ENCODE measurements at places on chromosomes 1 and 21.

GRCh38 chr1:95117207-95118066 is at the start of gene TLCD4:
TSS of gene TLCD4 (plus strand) at chr1:95117355. CDS start at chr1:95143902, 26,547 bp downstream.
- peak; percentile 29 for DNase-seq

DNA sequence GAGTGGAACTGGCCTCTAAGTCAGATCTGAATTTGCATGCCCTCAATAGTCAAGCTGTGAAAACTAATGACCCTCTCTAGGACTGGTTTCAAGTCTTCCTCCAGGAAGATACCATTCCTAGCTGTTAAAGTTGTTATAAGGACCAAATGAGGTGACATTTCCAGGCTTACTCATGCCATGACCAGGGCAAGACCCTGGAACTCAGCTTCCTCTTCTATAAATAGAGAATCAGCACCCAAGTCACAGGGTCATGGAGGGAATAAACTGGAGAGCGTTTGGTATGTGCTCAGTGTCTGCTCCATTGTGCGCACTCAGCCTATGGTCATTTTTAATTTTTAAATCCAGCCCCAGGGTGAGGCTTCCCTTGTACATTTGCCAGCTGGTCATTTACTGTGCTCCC is 2.5 kb downstream of the S100A9 start:
- DNase-seq = no peak

DNA sequence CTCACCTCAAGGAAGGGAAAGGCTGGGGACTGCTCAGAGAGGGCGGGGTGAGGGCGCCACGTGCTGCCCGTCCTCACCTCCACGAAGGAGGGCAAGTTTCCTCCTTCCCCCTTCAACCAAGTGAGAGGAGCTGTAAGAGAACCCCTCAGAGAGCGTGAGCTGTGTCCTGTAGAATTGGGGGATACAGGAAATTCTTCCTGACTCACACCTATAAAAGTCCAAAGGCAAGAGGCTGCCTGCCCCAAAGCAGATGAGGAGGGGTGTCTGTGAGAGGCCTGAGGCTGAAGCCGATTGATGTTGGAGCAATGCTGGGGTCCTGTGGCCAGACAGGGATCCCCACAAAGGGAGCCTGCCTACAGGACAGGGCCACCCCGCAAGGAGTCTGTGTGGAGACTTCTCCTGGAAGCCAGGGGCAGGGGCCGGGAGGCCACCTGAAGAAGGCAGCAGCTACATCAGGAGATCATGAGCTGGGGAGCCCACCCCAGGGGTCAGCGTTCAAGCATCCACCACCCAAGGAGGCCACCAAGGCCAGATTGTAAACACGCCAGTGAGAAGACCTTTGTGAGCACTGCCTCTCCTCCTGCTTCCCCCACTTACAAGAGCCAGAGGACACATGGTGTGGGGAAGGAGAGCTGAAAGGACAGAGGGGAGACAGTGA is 27.7 kb downstream of the S100A6 start:
- no peak for DNase-seq

- no peak for DNase-seq
Measured at GRCh38 chr1:51712590-51712989, 95.7 kb downstream of the OSBPL9 start.

GRCh38 chr1:56575865-56576264 is 3.5 kb downstream of the PLPP3 start:
- no peak for DNase-seq

- DNase-seq = no peak
Measured at GRCh38 chr1:244836584-244836983, 1.1 kb downstream of the COX20 start.

- DNase-seq = peak; percentile 14
Measured at GRCh38 chr21:45994086-45994661, 12.6 kb downstream of the COL6A1 start.

DNA sequence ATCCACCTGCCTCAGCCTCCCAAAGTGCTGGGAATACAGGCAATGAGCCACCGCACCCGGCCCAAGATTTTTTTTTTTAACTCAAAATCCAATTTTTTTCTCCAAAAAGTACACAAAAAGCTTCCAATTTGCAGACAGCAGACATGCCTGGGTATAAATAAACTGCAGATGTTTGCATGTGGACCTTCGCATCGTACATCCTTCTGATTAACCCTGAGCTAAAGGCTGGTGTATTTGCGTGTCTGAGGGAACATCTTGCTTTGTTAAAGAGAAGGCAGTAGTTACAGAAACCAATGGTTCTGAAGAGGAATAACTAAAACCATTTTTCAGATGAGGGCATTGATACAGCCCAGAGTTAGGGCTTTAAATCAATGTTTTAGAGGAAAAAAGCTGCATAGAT is 12.7 kb downstream of the BCAR3 start:
- DNase-seq = no peak

DNA sequence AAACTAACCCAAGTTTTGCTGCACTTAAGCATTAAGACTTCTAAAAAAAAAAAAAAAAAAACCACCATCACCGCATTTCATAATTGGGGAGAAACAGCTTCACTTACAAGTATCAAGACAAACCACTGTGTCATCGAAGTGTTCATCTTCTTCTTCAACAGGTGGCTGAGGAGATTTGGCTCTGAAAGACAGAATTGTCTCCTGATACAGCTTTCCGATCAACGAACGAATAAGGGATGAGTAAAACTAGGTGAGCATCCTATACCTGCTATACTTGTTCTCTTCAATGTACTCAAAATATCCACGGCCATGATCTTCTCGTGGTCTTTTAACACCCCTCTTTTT is 2.0 kb downstream of the HNRNPU start:
- DNase-seq = no peak

DNA sequence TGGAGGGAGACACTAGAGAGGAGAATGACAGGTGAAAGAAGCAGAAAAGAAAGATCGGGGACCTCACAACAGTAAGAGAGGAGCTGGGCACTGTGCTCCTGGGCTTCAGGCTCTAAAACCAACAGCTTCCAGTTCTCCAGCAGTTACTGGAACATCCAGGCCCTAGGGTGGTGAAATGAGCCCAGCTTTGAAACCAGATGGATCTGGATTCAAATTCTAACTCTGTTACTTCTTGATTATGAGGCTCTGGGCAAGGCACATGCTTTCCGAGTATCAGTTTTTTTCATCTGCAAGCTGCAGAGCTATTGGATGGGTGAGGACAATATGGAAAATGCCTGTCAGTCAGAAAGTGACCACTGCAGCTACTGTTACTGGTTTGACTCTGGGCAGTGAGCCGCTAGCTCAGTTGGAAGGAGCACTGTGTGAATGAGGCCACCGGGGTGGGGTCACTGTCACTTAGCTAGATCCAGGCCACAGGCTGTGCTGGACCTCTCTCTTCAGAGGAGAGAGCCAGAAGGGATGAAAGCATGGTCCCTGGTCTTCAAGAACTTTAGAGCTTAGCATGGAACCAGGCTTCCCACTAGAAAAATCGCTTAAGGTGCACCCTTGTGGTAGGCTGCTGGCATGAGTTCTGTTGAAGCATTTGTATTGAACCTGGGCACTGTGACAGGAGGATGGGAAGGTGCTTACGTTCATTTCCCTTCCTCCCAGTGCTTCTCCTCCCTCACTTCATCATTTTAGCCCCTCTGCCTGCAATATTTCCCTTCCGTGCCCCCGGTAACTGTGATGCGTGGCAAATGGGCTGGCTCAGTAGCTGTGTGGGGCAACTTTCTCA is 12.2 kb downstream of the PLEKHO1 start:
- DNase-seq = no peak

DNA sequence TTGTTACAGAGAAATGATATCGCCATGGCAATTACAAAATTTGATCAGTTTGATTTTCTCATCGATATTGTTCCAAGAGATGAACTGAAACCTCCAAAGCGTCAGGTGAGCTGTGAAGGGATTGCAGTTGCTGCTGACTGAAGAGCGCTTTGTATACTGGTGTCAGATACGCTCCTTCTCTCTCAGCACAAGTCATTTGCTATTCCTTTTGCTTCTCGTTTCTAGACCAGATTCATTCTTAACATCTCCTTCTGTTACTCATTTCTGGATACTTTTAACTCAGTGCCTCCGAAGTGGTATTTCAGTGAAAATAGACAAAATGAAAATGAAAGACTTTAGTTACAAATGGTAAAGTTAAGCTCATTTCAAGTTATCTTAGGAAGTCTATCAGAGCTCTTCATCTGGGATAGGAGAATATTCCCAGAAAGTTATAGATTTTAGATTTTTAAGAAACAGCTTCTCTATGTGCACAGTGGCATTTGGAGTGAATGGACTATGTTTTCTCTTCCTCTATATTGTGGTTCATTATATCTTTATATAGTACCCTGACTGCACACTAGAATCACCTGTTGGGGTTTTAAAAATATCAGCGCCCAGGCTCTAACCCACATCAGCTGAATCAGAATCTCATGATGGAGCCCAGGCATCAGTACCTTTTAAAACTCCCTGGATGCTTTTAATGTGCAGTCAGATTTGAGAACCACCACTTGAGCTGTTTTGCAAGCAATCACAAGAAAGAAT is 30.3 kb upstream of the KCNQ4 start:
- no peak for DNase-seq

DNA sequence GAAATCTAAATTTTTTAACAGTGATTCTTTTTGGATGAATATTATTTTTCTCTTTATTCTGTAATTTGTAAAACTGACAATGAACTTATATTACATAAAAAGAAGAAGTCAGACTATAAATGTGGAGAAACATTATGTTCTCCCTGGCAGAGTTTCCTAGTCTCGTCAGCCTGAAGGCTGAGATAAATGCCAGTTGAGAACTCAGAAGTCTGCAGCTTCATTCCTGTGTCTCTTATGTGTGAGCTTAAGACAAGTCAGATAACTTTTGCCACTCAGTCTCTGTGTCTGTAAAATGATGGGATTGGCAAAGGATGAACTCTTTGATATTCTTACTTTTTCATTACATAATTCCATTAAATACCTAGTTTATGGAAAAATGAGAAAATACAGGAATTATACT is 568.8 kb upstream of the ZRANB2 start:
- DNase-seq = no peak

DNA sequence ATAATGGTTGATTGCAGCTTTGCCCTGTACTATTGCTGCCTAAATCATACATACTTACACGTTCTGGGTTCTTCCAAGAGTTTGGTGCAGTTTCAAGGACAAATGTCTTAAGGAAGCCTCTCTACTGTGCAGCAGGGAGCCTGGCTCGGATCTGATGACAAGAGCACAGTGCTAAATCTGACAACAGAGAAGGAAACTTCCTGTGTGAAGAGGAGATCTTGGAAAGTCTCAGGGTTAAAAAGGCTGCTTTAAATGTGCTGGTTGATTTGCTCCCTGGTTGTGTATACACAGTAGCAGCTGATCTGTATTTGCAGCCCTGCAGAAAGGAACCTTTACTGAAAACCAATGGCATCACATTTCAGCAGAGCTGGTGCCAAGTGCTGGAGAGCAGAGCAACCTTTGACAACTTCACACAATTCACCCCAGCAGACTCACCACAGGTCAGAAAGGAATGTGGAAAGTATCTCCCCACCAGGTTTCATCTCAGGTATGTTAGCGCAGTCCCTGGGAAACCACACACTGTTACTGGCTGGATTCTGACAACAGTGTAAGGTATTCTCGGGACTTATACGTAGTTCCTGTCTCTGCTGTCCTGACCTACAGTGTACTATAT is 355.0 kb upstream of the ESRRG start:
- DNase-seq = no peak

- DNase-seq = peak; percentile 2
Measured at GRCh38 chr1:196361112-196361714, 247.0 kb downstream of the KCNT2 start.

GRCh38 chr1:214440219-214440965 is 111.0 kb downstream of the PTPN14 start:
- DNase-seq = no peak

DNA sequence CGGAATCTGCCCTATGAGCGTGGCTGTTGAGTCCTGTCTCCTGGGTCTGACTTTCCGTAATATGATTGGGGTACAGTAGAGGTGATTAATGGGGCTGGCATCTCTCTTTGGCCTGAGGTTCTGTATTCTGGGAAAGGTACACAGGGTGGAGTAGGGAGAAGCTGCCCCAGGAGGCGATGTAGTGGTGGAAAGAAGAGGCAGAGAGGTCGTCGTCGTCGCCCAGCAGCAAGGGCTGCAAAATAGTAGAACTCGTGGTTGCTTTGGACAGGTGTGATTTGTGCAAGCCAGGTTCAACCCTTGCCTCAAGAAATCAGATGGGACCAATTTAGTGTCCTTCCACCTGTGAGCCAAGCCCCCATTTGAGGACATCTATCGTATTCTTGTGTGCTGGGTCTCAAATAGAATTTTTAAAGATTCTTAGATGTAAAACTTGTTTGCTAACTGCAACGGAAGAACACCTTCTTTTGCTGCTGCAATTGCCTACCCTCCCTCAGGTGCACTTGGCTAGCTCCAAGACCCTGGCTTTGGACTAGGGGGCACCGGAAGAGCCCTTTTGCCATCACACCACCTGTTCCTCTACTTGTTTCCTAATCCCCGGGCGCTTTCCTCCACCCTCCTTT is 1.3 kb upstream of the HMGN2 start:
- DNase-seq = no peak

GRCh38 chr1:239125027-239125426 is 261.3 kb upstream of the CHRM3 start:
- DNase-seq = no peak
